ENCODE measurements at places on chromosomes 11 and 22.

- DNase-seq = no peak
Observed at GRCh38 chr11:130609121-130610035, 160.9 kb downstream of the ADAMTS15 start.

DNA sequence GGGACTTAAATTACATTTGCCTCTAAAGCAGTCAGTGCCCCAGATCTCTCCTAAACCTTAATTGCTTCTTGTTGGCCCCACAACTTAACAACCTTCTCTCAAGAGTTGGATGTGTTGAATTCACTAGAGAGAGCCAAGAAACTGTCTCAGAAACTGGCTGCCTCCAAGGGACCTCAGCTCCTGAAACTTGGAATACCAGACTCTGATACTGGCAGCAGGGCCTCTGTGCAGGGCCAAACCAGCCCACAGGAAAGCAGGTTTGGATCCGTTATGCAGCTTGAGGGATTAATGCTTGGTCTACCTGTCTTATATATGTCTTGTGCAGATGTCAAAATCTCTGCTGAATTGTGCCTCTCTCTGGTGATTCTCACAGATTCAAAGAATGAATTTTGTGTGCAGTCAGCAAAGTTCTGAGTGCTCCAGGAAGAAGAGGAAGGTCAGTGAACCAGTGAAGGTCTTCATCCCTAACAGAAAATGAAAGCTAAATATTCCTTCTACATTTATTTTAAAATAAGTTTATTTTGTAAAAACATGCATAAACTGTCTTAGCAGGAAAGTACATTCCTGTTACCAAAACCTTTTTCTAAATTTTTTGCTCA, 70.8 kb downstream of the LIF start:
- DNase-seq = no peak

- DNase-seq = no peak
Observed at GRCh38 chr22:20419664-20419951, 18.0 kb downstream of the SCARF2 start.

GRCh38 chr11:665062-665703, 28.1 kb downstream of the DRD4 start:
- DNase-seq = peak; percentile 33

DNA sequence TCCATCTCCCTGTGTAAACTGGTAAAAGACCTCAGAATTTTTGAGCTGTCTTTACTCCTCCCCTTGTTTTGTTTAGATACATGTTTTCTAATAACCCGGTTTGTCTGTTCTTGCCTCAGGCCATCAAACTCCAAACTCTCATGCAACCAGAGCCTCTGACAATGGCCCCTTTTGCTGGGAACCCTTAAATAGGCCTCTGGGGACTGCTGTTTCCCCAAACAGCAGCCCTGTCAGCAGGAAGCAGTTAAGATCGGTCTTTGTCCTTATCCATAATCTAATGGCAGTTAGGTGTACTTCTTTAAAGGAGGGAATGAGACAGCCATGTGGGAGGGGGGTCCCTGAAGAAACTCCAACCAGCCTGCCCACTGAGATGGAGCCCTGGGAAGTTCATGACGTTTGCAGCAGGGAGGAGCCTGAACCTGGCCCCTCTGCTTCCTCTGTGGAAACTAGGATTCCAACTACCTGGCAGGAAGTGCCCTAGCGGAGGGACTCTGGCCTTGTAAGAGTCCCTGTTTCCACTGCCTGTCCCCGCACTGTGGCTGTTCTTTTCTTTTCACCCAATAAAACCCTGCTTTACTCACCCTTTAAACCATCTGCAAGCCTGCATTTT, 1354.4 kb downstream of the LRRC4C start:
- DNase-seq = no peak

DNA sequence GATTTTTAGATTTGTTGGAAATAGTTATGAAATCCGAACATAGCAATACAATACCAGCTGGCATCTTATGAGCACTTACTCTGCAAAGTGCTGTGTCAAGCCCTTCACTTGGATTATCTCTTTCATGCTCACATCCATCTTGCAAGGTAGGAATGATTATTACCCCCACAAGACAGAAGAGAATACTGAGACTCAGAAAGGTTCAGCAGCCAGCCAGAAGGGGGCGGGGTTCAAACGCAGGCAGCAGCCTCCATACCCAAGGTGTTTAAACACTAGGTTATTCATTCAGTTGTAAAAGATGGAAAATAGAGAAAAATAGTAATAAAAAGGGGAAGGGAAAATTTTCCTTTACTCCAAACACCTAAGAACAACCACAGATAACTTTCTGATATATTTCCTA, 158.5 kb downstream of the CCDC34 start:
- DNase-seq = peak; percentile 34

DNA sequence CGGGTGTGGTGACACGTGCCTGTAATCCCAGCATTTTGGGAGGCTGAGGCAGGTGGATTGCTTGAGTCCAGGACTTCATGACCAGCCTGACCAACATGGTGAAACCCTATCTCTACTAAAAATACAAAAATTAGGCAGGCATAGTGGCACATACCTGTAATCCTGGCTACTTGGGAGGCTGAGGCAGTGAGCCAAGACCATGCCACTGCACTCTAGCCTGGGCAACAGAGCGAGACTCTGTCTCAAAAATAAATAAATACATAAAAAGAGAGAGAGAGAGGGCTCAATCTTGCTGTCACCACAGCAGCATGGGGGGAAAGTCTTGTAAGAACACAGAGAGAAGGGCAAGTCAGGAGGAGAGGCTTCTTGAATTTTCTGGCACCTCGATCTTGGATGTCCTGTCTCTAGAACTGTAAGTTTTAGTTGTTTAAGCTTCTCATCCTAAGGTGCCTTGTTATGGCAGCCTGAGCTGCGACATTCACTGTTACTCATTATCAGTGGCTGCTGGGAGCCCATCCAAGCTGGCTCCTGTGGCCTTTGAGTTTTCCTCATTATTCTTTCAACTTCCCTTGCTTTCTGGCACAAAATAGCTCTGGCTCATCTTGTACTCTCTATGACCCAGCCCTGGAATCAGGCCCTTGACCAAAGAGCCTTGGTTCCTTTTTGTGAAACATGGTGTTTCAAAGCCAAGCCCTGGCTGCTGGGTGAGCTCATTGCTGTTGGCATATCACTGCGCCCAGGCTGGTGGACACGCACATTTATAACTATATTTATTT, 8.0 kb upstream of the PSMC3 start:
- no peak for DNase-seq

DNA sequence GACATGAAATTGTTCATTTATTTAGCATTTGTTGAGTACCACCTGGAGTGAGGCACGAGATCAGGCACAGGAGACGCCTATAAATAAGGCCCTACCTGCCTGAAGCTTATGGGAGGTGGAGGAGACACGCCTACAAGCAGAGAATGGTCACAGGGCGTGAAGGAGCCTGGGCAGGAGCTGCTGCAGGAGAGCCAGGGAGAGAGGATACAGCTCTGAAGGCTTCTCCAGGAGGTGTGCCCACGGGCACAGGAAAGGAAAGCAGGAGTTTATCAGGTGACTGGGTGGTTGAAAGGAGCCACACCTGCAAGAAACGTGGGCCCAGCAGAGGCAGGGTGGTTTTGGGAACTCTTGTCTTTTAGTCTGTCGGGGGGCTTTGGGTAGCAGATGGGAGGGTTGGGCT, 70.3 kb downstream of the BMAL1 start:
- no peak for DNase-seq

GRCh38 chr11:67054346-67054835, 2.3 kb upstream of the RHOD start:
- no peak for DNase-seq

DNA sequence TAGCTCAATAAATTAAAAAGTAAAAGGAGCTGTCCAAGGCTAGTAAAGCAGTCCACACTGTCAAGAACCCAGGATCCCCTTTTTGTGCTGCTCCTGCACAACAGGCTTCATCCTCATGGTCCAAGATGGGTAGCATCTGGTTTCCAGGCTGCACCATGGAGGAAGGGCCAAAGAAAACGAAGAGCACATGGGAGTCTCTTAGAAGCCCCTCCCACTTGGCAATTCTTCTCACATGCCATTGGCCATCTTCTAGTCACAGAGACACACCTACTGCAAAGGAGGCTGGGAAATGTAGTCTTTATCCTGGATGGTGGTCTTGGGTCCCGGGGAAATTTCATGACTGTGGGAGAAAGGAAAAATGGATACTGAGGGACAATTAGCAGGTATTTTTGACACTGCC, 37.8 kb downstream of the PRR5L start:
- DNase-seq = no peak

- DNase-seq = no peak
Observed at GRCh38 chr11:62816557-62816956, 11.3 kb upstream of the NXF1 start.

DNA sequence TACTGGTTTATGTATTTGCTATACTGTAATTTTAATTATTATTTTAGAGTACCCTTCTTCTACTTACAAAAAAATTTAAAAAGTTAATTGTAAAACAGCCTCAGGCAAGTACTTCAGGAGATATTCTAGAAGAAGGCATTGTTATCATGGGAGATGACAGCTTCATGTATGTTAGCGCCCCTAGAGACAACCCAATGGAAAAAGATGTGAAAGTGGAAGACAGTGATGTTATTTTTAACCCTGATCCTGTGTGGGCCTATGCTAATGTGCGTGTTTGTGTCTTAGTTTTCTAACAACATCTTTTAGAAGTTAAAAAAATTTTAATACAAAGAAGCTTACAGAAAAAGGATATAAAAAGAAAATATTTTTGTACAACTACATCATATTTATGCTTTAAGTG, 205.0 kb downstream of the FAM76B start:
- no peak for DNase-seq

DNA sequence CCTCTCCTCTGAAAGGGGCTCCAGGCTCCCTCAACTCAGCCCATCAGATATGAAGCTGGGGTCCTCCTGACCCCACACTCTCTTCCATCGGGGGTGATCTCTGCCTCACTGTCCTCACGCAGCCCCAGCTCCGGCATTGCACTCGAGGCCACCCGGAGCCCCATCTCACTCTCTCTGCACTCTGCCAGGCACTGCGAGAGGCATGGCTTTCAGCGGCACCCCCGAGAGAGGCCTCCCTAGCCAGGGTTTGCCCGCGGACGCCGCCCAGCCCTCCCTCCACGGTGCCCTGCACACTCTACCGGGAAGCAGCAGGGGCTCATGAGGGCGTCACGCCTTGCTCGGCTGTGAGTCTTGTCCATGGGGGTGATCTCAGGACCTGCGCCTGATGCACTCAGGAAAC, 436.2 kb downstream of the BRD1 start:
- DNase-seq = no peak

DNA sequence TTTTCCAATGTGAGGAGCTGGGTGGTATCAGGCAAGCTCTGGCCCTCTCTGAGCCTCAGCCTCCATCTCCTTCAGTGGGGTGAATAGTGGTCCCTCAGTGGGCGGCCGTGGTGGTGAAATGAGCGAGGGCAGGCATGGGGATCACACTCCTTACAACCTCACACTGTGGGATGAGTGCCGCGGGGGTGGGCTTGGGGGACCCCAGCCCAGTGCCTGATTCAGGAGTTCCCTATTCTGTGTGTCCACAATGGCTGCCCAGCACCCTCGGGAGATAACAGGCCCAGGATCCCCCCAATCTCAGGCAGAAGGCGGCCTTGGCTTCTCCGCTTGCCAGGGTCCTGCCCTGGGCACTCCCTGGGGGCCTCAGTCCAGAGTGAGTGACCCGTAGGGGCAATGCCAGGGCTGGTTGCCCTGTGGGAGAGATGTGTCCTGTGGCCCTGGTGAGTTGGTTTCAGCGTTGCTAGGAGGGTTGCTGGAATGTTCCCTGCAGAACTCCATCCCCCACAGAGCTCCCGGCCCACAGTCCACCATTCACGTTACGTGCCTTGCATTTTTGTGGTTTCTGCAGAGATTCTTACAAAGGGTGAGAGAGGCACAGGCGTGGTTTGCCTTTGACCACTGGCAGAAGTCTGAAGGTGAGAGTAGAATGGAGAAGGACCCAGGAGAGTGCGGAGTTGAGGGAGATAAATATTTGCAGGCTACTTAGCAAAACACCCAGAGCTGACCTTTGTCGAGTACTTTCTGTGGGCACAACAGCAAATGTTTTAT, 2.9 kb downstream of the ALDH3B1 start:
- DNase-seq = peak; percentile 61

DNA sequence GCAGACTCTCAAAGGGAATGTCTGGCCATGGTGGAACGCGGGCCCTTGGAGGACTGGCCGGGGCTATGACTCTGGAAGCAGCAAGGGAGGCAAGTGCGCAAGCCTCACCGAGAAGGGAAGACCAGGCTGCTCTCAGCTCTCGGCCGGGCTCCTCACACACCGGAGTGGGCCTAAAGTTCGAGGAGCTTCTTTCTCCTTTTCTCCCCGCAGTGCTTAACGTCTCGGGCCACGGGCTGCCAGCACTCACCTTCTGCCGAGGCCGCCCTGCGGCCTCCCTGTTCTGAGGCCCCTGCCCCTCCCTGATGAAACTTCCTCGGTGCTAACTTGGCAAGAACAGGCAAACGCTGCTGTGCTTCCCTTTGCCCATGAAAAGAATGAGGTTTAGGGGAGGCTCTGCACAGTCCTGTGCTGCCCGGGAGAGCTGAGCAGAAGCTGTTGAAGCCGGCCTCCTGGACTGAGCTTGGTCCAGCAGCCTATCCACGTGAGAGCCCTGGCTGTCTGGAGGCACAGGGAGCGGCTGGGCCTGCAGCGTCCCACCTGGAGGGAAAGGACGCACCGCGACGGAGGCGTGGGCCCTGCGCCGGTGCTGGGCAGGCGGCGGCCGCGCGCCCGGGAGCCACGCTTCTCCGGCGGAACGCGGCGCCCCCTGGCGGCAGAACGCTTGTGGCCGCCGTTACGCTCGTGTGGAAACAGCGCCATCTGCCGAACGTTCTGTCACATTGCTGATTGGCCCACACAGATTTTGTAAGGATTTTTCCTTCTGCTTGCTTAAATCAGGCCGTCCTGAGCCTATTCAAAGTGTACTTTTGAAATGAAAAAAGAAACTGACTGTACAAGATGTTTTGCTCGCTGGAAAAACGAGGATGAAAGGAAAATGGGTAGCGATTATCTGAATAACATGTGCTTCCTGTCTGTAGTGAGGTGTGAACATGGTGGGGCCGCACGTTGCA, 65.0 kb upstream of the TMEM45B start:
- DNase-seq = peak; percentile 88

- no peak for DNase-seq
Observed at GRCh38 chr22:31045900-31046538, 35.1 kb upstream of the SMTN start.

DNA sequence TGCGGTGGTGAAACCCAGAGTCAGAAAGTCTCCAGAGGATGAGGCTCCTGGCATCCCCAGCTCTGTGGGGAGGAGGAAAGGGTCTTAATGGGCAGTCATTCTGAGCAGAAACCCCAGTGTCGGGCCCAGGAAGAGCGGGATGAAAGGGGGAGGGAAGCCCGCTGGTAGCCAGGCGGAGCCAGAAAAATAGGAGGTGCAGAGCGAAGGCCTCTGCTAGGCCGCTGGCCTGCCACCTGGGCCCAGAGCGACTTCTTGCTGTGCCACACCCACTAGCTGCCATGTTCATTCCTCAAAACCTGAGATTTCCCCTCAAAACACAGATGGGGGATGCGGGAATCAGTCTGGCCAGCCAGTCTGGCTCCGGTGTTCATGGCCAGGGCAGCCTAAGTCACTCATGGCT, 650 bp upstream of the POU2AF3 start:
- DNase-seq = no peak

DNA sequence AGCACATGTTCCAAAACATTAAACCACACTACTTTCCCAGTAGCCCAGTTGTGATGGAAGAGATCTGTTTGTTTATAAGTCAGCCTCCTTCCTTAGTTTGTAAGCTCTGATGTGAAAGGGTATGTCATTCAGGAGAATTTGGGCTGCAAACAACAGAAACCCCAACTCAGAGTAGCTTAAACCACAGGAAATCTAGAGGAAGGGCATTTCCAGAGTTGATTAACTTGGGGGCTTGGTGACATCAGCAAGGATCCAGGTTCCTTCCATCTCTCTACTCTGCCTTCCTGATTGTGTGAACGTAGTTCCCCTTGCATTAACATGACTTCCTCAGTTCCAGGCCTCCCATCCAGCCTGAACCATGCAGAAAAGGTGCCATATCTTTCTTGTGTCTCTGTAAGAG, 6.5 kb upstream of the FJX1 start:
- no peak for DNase-seq
